ENCODE measurements at places on chromosomes 12 and 14. TPM values are rescaled to one million over a fixed set of nuclear protein-coding genes. Genes with fewer than 3 reads are reported as not detected.

GRCh38 chr14:90871605-90872233 lies 55.5 kb upstream of the TTC7B start:
- no peak overlapping the region for H3K4me3 ChIP-seq
- no peaks in the 10 kb centered on the region for H3K27me3 ChIP-seq
- no peak overlapping the region for H3K27ac ChIP-seq
- H3K36me3 ChIP-seq, result peaks cover 2% of the 10 kb centered on the region
- DNase-seq, result no peak

- H3K4me1 ChIP-seq, result no peaks in the 10 kb centered on the region
- no peak overlapping the region for H3K4me3 ChIP-seq
- DNase-seq, result no peak
- H3K27me3 ChIP-seq, result peaks cover 34% of the 10 kb centered on the region
Measured at GRCh38 chr12:54134850-54135249, 53.9 kb downstream of the SMUG1 start.

GRCh38 chr14:54549862-54550261 lies 17.1 kb upstream of the SAMD4A start:
- no peak overlapping the region for H3K27ac ChIP-seq
- no peaks in the 10 kb centered on the region for H3K27me3 ChIP-seq
- DNase-seq, result no peak

The RASAL1 gene
- total RNA-seq, result 2.3 TPM

Measured in H9 (cell line).